DMS79 treated with DMSO at 0.1 percent for 48 hours (cell line): ENCODE measurements at places on chromosomes 7 and 10.

- no peak for DNase-seq
Measured at GRCh38 chr10:75197066-75197465, 13.5 kb upstream of the VDAC2 start.

DNA sequence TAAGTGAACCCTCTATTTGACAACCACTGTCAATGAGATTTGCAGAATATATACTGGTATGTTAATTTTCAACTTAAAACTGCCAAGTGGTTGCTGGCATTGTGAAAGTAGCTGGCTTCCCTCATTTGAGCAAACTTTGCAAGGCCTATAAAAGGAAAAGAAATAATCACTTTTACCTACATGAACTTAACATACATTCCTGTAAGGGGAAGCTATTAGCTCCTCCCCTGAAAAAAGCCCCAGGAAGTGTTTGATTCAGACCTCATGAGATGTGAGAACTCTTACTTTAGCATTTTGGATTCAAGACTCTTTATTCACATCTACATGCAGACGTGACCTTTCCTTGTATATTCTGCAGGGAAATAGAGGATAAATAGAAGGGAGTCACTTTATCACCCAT is 175.6 kb downstream of the OTUD1 start:
- no peak for DNase-seq

DNA sequence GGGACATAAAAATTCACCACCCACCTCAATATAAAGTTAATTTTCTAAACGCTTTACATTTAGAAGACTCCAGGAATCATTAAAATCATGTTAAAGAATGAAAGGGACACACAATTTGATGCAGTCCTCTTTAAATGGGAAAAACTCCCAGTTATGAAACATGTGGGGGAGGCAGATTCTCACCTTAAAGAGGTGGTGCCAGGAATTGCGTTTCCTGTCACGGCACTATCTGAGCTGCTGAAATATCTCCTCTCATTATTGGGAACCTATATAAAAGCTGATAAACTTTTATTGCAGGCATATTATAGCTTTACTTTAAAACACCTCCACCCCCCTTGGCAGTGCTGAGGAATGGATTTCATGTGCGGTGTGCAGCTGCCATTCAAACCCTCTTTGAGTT is 94.8 kb upstream of the SORCS3 start:
- DNase-seq, result no peak

DNA sequence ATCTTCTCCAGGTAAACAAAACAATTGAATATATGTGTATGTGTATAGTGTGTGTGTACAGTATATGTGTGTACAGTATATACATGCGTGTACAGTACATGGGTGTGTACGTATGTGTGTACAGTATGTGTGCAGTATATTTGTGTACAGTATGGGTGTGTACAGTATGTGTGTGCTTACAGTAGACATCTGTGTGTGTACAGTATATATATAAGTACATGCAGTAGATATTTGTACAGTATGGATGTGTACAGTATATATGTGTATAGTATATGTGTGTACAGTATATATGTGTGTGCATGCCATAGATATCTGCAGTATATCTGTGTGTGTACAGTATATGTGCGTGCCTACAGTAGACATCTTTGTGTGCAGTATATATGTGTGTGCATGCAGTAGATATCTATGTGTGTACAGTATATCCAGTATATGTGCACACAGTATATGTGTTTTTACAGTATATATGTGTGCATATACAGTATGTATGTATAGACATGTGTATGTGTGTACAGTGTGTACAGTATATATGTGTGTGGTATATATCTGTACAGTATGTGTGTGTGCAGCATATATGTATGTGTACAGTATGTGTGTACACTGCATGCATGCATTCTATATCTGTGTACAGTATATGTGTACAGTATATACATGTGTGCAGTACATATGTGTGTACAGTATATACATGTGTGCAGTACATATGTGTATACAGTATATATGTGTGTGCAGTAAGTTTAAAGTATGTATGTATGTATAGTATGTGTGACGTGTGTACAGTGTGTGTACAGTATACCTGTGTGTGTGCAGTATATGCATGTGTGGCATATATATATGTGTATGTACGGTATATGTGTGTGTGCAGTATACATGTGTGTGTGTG is 37.3 kb upstream of the SLC39A12 start:
- no peak for DNase-seq

DNA sequence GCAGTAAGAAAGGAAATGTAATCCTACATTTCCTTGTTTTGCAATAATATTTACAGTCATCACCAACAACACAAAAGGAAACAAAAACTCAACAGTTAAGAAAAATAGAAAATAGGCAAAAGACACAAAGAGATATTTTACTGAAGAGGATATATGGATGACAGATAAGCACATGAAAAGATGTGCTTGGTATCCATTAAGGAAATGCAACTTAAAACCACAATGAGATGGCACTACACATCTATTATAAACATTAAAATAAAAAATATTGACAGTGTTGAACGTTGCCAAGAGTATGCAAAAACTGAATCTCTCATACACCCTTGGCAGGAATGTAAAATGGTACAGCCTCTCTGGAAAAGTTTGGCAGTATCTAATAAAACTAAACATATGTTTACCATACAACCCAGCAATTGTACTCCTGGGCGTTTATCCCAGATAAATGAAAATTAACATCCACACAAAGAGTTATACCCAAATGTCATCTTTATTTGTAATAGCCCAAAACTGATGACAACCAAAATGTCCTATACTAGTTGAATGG is 5.4 kb downstream of the CEP41 start:
- no peak for DNase-seq

- no peak for DNase-seq
Measured at GRCh38 chr10:7610651-7611389, 55.9 kb downstream of the ITIH5 start.

DNA sequence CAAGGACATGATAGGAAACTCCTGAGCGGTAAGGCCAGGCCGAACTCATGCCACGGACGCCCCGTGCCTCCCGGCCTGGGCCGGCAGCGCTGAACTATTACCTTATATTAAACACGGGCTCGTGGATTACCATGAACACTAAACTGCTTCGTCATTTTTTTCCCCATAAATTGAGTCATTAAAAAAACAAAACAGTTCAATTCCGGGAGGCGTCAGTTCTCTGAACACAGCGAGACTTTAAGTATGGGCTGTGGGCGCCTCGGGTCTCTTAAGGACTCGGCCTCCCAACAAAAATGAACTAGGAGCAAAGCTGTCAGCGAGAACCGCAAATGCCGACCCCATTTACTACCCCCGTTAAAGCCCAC is 519 bp downstream of the PITRM1 start:
- DNase-seq, result no peak

- DNase-seq, result no peak
Measured at GRCh38 chr7:37211097-37211880, 237.4 kb downstream of the ELMO1 start.

DNA sequence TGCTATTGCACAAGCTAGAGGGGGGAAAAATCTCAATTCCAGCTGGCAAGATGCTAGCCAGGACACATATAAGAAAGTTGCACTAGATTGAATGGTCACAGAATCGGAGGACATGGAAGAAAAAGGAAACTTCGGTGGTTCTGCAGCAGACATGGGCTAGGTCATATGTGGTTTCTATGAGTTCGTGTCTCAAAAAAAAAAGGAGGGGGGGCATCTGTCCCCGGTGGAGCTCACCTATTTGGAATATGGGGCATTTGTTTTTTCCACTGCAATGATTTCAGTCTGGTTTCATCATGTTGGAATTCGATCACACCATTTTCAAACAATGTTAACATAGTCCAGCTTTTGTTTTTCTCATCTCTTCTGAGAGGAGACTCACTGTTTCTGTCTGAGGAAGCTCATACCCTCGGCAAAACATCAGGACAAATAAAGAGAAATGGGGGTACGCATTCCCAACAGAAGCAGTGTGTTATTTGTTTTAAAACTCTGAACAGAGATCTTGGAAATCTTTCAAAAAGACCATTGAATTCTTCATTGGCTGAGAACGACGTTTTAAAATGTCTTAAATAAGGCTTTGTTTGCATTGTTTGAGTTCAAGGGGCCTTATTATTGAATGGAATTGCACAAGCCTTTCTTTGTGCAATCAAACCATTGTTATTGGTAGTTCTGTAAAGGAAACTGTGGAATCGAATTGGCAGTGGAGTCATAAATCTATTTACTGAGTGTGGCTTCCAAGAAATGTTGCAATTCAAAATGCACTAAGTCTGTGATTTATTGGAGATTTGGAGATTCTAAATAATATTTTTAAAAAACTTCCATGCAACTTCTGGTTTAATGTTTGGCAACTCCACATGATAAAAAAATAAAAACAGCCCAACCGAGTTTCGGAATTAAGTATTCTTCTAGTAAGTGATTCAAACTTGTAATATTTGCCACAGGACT is 173.2 kb downstream of the RTKN2 start:
- no peak for DNase-seq

DNA sequence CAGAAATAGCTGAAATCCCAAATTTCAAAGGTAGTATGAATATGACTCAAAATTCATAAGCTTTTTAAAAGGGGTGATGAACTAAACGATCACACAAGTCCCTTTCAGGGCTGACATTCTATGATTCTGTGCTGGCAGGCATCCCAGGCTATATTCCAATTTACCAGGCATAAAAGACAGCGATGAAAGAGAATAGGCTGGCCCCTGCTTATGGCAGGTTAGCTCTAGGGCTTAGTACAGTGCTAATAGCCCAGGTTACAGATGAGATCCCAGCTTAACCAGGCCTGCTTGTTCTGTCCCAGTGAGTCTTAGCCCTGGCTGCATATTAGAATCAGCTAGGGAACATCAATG is 56.4 kb downstream of the CDHR3 start:
- DNase-seq, result no peak

DNA sequence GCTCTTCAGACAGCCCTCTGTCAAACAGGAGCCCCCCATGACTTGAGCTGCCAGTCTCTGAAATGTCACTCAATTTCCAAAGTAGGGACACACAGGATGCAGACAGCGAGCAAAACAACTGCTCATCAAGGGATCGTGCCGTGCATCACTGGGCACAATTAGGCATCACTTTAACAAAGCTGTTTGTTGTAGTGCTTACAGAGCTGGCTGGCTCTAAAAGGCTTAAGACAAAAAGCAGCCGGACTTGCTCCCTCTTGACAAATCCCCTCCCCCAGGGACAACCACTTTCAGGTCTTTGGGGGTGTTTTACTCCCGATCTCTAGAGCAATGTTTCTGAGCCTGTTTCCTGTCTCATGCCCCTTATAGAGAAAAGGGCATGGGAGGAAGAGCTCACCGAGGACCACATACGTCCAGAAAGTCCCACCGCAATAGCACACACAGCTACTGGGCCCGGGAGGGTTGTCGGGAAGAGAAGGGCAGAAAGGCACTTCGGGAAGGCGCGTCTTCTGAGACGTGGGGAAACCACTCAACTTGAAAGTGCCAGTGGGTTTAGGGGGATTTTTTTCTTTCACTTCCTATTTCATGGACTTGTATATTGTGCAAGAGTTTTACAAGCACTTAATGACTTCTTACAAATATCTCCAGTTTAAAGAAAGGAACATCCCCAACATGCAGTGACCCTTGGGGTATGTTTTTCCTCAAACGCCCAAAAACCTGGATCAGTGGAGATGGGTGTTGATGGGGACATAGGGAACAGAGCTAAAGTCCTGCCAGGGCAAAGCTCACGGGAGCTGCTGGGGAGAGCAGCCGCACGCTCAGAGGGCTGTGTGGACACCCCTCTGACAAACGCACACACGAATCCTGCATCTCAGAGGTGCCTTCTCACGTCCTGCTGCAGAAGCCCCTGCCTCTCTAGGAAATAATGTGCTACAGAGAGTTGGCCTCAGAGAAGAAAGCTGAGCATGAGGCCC is 27.1 kb downstream of the LRRC20 start:
- DNase-seq, result no peak

DNA sequence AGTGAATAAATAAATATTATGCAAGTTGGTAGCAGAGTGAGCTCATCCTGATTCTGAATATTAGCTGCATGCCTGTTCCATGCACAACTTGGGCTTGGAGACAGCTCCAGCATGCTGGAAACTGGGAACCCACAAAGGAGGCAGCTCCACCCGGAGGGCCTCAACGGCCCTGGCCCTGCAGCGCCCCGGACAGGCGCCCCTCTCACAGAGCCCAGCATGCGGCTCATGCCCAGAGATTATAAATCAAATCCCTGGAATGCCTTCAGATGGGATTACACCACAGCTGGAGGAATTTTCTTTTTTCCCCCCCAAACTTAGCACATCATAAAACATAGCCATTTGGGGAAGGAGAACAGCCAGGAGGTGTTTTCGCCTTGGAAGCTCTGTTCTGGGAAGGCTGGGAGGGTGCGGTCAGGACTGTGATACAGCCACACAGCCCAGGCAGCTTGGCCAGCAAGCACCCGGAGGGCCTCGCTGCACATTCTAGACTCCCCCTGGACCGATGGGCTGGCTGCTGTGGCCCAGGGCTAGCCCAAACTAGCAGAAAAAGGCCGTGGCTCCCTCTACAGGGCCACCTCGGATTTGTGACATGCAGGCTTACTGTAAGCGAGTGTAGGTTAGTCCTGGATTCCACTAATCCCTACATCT is 102.4 kb downstream of the PTPN20 start:
- DNase-seq, result no peak

DNA sequence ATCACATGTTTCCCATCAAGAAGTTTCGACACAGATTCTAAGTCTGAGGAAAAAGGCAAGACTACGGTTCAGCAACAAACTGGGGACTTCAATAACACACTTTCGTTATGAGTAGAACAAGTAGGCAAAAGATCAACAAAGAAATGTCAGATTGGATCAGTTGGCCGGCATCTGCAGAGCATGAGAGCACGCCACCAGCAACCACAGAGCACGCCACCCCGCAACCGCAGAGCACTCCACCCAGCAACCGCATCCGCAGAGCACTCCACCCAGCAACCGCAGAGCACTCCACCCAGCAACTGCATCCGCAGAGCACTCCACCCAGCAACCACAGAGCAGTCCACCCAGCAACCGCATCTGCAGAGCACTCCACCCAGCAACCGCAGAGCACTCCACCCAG is 89.7 kb upstream of the FAM20C start:
- DNase-seq, result no peak

- DNase-seq, result peak; percentile 57
Measured at GRCh38 chr7:73557397-73558257, at the start of gene BCL7B. BCL7B (minus strand) TSS chr7:73557690; CDS start chr7:73557578, 112 bp downstream.

DNA sequence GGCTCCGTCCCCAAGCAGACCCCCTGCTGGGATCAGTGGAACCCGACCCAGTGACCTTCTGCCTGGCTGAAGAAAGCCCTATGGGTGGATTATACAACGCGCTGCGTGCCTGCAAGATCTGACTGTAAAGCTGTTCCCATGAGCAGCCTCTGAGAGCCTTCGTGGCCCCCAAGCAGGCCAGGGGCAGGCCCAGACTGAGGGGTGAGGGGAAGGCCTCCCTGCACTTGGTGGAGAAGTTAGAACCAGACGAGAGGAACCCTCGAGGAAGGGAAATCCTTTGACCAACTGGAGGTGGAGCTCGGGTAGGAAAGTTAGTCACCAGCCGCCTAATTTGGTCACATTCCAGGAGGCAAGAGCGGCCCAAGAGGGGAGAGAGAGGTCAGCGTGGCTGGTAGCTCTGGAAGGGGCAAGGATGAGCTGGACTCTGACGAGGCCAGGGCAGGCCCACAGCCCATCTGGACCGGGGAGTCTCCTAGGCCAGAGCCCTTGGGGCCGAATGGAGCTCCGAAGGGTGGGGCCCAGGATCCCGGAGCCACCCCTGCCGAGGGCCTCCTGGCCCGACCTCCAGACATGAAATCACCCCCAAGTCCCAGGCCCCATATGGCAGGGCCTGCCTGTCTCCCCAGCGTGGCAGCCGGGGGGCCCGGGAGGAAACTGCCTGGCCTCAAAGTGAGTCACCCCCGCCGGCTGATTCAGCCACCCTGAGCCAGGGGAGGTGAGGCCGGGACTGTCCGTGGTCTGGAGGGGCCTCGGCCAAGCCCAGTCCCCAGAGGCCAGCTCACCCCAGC is 23.3 kb upstream of the PDGFA start:
- DNase-seq, result no peak

GRCh38 chr10:6721480-6721879 is 141.4 kb upstream of the PRKCQ start:
- no peak for DNase-seq
